Chondrocyte (in vitro differentiated cells): ENCODE measurements at places on chromosomes 4 and X. TPM values are rescaled to one million over a fixed set of nuclear protein-coding genes. Genes with fewer than 3 reads are reported as not detected.

The GPR34 gene
- total RNA-seq, result not detected in 3 replicates

The YY2 gene
- 3.6 to 4.9 TPM (median 4.7 TPM) in 3 replicates for total RNA-seq

The PSAPL1 gene
- not detected in 3 replicates for total RNA-seq

- no peak for DNase-seq
Observed at GRCh38 chrX:23729214-23729613, 13.9 kb downstream of the ACOT9 start.

GRCh38 chr4:121675715-121676114 lies 21.1 kb downstream of the ANXA5 start:
- no peak for DNase-seq

- DNase-seq, result no peak
Observed at GRCh38 chrX:33725535-33726210, 406.4 kb downstream of the FAM47A start.

DNA sequence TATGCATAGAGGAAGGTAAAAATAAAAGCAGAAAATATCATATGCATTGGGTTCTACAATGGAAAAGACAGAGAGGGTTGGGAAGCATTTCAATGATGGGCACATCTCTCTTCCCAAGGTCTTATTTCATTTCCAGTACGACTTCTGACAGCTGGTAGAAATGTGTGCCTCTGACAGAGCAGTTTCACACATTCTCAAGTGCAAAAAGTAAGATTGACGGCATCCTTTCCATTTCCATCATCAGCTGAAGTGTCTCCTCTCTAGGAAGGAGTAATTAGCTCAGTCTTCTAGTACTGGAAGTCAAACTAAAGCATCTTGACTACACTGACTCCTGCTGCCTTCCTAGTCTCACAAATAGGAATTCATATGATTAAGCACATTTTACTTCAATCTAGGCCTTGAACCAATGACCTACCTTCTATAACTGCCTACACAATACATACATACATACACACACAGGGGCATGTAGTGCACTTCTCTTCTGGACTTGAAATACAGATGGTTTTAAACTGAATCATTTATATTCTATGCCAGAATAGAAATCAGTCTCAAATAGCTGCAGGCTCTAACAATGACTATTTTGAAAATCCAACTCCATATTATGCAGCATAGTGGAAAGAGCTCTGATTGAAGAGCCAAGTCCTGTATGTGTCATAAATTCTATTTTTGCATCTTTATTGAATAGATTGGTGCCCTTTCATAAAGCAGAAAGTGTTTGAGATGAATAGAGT lies 473.4 kb downstream of the INPP4B start:
- no peak for DNase-seq

DNA sequence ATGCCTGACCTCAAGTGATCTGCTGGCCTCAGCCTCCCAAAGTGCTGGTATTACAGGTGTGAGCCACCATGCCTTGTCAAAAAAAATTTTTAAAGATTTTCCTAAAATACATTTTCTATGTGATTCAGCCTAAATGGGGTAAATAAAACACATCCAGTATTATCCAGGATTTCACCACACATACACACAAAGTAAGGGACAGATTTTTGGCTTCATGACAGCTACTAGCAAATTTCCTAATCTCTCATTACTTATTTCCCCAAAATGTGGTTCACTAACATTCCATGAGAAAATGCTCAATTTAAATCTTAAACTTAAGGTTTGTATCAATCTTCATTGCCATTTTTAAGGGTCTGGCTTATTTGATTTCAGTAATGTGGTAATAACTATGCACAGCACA lies 348.5 kb upstream of the INTU start:
- no peak for DNase-seq

- DNase-seq, result no peak
Observed at GRCh38 chr4:14856062-14856933, 146.0 kb upstream of the CPEB2 start.

GRCh38 chr4:41281038-41281634 lies 24.4 kb downstream of the UCHL1 start:
- DNase-seq, result no peak

DNA sequence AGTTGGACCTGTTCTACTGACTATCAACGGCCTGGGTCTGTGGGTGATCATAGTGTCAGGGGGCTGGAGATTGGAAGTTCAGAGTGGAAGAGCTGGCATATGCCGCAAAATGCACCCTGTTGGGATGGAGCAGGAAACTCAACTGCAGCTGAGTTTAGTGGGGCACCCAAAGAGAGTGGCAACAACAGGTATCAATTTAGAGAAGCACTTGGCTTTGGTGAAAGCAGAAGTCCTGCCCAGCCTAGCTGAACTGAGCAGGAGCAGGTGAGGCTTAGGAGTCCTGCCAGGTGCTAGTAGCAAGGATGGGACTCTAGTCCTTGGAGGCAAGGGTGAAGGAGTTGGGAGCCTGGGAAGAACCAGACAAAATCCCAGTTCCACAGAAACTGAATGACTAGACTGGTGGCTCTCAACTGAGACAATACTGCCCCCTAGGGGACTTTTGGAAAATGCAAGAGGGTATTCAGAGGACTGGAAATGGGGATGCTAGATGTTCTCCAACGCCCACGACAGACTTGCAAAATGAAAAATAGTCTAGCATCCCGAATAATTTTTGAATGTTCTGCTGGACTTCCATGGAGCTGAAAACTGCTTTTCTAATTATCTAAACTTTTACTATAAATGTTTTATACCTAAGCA lies 49.4 kb downstream of the RTL9 start:
- DNase-seq, result no peak
